ENCODE measurements at places on chromosomes 1 and 21.
A peak's percentile ranks its signal among the peaks of the same experiment; 100 is the strongest.

DNA sequence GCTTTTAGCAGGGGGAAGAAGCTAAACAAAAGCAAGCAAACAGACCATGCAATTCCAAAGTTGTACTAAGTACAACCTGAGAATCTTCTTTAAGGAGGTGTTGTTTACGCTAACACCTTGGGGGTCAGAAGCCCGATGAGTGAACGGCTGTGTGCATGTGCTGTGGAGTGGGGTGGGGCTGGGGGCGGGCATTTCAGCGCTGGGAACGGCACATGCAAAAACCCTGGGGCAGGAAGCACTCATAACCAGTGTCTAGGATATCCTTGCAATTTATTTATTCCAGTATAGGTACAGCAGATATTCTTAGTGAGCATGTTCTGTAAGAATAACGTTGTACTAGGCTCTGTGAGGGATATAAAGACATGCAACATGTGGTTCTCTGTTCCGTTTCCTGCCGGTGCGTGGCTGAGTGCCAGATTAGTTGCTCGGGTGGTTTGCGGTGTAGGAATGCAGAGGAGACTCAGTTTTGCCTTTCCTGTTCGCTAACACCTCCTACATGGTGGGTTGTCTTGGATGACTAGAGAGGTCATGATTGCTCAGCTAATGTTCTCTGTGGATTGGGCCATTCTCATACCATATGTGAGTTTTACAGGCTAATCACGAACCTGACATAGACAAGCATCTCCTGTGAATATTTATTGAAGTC is 3.7 kb downstream of the FASLG start:
- peak; percentile 43 for DNase-seq

GRCh38 chr1:216926720-216927510 is 203.7 kb upstream of the ESRRG start:
- DNase-seq, result no peak

DNA sequence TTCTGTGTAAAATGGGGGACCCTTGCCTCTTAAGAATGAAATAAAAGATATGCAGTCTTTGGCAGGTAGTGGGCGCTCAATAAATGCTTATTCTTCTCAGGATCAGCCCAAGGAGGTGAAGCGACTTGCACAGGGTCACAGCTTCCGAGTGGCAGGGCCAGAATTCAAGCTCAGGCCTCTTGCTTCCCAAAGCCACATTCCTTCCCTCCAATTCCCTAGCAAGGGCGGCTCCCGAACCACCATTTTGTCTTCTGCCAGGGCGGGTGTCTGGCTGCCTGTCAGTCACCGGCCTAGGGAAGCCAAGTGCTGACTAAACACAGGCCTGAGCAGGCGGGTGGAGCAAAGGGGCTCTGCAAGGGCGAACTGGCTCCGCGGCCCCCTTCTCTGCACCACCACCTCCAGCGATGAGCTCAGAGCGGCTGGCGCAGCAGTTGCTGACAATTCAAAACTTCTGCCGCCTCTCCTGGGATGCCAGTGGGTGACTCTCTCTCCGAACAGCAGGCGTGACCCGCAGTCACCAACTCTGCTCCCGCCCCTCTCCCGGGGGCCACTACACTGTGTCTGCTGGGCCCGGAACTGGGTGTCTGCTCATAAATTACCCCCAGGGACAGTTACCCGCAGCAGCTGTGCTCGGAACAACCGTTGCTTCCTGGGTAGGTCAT is 10.8 kb downstream of the GPR3 start:
- peak; percentile 31 for DNase-seq

GRCh38 chr1:231603598-231604275 is 22.9 kb upstream of the DISC1 start:
- peak; percentile 56 for DNase-seq

- DNase-seq, result peak; percentile 47
These were observed 1.2 kb downstream of the AK5 start for GRCh38 chr1:77282866-77283539.

DNA sequence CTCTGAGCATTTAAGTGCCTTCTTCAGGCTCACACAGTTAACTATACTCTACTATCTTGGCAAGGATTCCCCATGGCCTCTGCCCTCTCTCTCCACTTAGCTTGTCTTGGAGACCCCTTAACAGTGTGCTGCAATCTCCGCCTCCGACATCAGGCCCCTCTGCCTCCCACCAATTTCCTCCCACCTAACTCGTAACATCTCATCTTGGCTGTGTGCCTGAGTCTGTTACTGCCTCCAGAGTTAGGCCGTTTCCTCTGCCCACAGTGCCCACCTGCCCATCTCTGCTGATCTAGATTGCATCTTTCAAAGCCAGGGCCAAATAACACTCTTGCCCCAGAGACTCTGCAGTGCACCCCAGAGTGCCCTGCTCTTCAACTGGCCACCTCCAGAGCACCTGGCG is 244.3 kb upstream of the TMEM51 start:
- DNase-seq, result no peak

DNA sequence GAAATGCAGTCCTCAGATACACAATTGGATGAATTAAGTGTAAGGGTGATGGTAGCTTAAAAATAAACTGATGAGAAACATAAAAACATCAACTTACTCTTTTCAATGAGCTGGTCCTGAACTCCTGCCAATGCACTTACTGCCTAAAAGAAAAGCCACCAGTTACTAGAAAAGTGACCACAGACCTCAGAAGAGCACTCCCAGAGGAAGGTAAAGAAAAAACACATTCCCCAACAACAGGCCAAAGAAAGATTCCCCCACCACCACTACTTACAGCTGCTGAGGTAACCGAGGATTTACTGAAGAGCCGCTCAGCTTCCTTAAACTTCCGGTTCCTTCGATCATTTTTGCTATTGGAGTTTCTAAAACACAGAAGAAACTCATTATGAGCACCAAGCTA is 5.4 kb downstream of the MEAF6 start:
- peak; percentile 15 for DNase-seq

DNA sequence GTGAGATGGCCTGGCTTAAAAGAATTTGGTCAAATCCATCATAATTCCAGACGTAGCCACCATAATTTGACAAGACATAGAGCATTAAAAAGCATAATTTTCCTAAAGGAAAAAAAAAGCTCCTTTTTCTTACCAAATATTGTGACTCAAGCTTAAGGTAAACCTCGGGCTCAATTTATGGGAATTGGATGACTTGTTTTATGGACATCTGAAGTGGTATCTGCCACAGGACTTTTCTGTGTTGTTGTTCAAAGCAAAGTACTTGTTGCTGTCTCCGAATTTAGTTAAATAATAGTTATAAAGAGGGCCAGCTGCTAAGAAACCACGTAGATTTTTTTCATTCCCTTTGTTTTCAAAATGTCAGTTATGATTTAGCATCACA is 1.1 kb downstream of the MPZL1 start:
- DNase-seq, result no peak

DNA sequence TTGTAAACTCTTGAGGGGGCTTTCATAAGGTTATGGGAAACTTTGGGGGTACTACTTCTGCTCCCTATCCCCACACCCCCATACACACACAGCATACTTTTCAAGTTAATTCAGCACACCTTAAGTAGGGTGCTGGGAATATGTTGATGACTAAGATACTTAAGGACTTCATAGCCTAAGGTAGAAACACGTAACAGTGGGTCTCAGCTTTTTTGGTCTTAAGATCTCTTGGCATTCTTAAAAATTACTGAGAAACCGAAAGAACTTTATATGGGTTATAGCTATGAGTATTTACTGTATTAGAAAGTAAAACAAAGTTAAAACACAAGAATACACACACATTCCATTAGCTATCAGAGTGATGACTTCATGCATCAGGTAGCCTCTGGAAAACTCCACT is 2.1 kb downstream of the OTUD3 start:
- no peak for DNase-seq

DNA sequence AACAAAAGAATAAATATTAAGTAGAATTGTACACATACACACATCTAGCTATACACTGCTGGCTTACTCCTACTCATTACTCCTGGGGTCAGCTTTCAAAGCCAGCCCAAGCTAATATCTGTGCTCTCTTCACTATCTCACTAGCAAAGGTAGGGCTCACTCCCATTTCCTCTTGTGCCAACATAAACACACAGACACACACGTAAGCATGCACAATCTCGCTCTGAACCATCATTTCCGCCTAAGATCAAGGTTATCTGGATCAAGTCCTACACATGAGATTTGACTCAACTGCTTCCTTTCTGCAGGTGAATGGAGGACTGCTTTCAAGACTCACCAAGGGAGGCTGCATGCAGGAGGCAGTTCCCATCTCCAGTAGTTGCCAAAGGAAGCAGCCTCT is 28.8 kb upstream of the MTMR11 start:
- DNase-seq, result no peak

- DNase-seq, result no peak
These were observed 16.1 kb downstream of the TRIM67 start for GRCh38 chr1:231177936-231178335.

- peak; percentile 44 for DNase-seq
These were observed 1.3 kb upstream of the ZNF436 start for GRCh38 chr1:23370709-23371584.

DNA sequence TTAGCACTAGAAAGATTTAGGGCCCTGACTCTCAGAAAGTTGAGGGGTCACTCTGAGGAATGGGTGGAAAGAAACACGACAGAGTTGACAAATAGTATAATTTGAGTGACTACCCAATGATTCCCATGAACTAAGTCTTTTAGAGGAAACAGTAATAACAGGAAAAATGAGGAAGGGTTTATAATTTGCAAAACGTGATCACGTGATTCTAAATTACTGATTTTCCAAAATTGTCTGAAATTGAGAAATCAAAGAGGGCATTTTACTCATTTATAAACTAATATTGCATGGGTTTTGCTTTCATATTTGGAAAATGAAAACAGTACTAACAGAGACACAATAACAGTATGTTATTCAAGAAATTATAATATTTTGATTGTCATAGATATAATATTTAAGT is 1335.7 kb downstream of the PLA2G4A start:
- DNase-seq, result no peak

GRCh38 chr1:101200513-101200912 is 36.3 kb upstream of the S1PR1 start:
- DNase-seq, result no peak

DNA sequence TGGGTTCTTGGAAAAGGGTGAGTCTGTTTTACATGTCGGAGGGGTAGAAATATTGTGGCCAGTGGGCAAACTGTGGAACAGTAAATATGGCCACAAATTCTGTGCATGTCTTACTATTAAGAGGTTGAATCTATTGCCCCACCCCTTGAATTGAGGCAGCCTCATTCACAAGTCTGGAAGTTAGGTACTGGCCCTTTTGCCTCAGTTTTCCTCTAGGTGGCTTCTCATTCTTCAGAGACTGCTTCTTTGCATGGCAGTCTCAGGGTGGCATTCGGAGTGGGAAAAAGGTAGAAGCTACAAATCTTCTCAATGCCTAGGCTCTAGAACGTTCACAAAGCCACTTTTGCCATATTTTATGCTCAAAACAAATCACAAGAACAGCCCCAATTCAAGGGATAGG is 57.2 kb downstream of the SLC9C2 start:
- no peak for DNase-seq

GRCh38 chr1:198641501-198641900 is 2.7 kb downstream of the PTPRC start:
- DNase-seq, result no peak

DNA sequence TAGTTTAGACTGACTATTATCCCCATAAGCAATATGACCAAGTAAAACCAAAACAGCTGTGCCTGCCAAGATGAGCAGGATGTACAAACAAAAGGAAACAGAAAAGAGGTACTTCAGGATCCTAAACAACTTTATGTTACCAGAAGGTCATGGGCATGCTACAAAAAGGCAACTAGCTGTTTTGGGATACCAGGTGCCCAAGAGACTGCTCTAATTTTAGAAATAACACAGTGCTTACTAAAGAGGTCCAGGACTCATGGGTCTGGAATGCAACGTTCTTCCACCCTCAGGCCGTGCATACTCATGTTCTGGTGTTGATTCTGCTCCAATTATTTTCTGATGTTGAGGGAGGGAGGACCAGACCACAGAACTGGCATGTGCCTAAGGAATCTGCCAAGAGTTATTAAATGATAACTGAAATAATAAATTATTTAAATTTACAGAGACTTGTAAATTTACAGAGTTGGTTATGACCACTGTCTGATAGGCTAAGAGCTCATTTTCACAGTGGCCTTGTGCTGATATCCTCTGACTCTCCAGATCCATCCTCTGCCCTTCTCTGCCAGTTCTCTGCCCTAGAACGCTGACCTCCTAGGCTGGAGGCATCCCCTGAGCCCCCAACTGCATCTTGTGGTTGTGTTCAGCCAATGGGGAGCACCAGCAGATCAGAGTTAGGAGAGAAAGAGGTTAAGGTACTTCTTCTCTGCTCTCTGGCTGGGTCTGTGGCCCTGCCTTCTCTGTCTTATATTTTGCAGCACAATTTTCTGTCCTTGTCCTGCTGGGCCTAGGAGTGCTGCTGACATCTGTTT is 37.7 kb upstream of the BCL10 start:
- no peak for DNase-seq

DNA sequence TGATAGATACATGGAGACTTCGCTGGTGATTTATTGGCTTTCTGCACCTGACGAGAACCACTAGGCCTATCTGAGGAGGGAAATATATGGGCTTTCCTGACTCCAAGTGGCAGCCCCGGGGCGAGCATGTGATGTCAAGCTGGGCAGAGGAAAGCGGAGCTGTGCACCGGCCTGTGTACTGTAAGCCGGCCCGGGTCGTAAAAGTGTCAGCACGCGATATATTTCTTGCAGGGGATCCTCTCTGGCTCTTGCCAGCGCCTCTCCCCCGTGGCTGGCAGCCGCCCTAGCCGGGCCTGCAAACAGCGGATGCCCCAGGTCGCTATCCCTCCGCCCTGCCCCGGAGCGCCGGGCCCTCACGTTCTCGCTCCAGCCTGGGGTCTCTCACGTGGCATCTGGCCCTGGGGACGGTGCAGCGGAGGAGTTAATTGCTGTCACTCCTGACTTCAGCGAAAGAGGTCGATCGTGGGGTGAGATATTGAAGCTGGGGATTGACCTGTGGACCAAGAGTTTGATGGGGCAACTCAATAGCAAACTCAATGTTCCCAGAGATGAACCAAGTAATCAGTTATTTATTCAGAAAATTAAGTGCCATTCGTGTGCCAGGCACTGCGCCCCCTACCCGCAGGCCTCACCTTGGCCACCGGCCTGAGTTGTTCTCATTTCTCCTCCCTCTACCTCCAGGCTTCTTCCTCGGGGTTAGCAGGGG is 41.0 kb upstream of the HAO2 start:
- peak; percentile 44 for DNase-seq

GRCh38 chr1:179303200-179303785 is 9.7 kb downstream of the SOAT1 start:
- DNase-seq, result no peak

DNA sequence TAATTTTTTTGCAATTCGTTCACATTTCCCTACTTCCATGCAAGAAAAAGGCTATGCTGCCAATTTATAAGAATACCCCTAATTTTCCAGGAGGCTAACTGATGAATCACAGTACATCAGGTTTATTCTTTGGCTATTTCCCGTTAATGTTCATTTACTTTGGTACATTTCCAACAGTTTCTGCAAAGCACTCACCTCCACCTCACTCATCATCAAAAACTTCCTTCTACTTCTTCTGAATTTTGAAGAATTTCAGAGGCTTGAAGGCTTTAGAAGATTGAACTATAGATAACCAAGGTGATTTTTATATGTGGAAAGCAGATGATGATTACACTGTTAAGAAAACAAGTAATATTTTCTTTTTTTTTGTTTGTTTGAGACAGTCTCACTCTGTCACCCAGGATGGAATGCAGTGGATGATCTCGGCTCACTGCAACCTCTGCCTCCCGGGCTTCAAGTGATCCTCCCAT is 60.5 kb upstream of the HP1BP3 start:
- DNase-seq, result no peak

- no peak for DNase-seq
These were observed 252.7 kb downstream of the AKT3 start for GRCh38 chr1:243597383-243597782.
